ENCODE measurements at places on chromosomes 6 and 20.

GRCh38 chr6:136788069-136788902, 4.0 kb downstream of the MAP3K5 start:
- no peak for DNase-seq

GRCh38 chr6:139839506-139840156, 465.2 kb upstream of the CITED2 start:
- DNase-seq = no peak

GRCh38 chr6:111201244-111201554, 113.9 kb downstream of the SLC16A10 start:
- DNase-seq = no peak

- DNase-seq = no peak
These were observed 32.9 kb downstream of the PGM3 start for GRCh38 chr6:83160167-83160566.

DNA sequence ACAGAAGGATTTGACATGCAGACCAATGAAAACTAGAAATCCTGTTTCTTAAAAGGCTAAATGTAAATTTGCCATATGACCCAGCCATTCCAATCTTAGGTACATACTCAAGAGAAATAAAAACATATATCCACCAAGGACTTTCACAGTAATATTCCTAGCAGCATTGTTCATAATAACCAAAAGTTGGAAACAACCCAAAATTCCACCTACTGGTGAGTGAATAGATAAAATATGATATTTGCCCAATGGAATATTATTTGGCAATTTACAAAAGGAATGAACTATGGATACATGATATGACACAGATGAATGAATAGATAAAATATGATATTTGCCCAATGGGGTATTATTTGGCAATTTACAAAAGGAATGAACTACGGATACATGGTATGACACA, 22.7 kb downstream of the MTCL3 start:
- DNase-seq = no peak

- DNase-seq = no peak
These were observed 41.9 kb downstream of the TTI1 start for GRCh38 chr20:37991157-37991866.

GRCh38 chr6:165605182-165605875, 57.7 kb downstream of the PDE10A start:
- no peak for DNase-seq

GRCh38 chr20:44644230-44644617, 7.3 kb downstream of the ADA start:
- DNase-seq = no peak

- no peak for DNase-seq
These were observed 52.1 kb upstream of the DUSP22 start for GRCh38 chr6:240151-240550.

DNA sequence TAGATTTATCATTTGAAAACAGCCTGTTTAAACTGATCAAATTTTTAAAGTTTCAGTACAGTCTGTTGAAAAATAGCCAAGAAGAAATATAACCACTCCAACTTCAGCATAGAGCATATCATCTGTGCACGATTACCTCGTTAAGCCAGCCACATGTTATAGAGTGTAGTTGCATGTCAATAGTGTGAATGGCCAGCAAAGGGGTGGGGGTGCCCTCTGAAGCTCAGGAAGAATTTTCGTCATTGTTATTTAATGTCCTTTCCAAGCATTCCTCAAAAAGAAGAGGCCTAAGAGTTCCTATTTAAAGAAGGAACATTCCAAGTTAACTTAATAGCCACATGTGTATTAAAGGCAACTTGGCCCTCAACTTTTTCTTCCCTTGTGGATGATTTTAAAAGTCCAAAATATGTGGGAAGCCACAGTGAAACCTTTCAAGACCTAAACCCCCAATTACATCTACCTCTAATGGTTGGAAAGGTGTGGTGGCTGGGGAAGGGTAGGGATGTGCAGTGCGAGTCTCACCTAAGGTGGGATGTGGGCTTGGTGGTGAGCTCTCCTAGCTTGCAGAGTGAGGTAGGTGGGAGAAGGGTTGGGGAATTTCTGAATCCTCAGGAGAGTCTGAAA, 1.8 kb upstream of the CCN2 start:
- DNase-seq = no peak

- DNase-seq = no peak
These were observed 18.8 kb downstream of the PLCB4 start for GRCh38 chr20:9087531-9088217.

DNA sequence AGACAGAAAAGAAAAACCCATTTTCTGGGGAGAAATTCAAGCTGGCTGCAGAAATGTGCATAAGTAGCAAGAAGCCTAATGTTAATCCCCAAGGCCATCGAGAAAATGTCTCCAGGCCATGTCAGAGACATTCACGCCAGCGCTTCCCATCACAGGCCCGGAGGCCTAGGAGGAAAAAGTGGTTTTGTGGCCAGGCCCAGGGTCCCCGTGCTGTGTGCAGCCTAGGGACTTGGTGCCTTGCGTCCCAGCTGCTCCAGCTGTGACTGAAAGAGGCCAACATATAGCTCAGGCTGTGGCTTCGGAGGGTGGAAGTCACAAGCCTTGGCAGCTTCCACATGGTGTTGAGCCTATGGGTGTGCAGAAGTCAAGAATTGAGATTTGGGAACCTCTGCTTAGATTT, 10.9 kb downstream of the IFNGR1 start:
- DNase-seq = no peak

- DNase-seq = no peak
These were observed 209.6 kb downstream of the CDH26 start for GRCh38 chr20:60167812-60168211.

DNA sequence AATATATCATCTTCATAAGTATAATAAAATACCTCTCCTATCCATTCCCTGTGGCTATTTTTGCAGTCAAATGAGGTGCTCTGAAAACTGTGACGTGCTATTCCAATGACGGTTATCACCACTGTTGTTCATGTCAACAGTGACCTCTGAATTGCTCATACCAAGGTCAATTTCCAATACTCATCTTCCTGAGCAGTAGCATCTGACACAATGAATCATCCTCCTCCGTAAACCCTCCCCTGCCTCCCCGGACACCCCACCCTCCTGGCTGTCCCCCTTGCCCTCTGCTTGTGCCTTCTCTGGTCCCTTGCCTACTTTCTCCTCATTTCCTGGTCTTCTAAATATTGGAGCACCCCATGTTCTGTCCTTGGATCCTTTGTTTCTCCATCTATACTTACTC, 77.7 kb upstream of the SLC22A23 start:
- DNase-seq = no peak

DNA sequence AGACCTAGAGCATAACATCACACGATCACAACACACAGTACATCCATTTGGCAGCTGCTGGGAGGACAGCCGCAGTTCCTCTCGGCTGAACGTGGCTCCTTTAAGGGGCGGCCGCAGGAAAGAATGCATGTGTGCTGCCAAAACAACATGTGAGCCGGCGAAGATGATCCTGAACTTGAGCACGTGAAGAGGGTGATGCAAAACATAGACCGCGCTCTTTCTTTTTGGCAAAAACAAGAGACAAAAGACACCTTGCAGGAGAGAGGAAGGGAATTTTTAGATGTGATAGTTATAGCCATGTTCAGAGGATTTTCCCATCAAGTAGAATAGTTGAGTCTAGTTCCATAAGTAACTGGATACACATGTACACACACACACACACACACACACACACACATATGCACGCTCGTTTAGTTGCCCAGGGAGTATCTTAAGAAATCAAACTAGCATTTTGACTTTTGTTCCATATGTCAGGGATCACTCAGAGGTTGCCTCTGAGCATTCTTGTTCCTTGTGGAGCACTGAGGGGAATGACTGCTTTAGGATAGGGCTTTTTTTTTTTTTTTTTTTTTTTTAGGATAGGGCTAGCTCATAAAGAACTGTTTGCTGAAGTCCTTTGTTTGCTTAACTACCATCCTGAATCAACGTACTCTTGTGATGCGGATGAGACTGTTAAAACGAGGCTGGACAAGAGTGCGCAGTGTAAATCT, 21.7 kb upstream of the RANBP9 start:
- DNase-seq = no peak

GRCh38 chr20:5670874-5671273, 79.3 kb upstream of the SHLD1 start:
- DNase-seq = no peak

GRCh38 chr6:66731310-66731709, 1024.3 kb upstream of the EYS start:
- DNase-seq = no peak

DNA sequence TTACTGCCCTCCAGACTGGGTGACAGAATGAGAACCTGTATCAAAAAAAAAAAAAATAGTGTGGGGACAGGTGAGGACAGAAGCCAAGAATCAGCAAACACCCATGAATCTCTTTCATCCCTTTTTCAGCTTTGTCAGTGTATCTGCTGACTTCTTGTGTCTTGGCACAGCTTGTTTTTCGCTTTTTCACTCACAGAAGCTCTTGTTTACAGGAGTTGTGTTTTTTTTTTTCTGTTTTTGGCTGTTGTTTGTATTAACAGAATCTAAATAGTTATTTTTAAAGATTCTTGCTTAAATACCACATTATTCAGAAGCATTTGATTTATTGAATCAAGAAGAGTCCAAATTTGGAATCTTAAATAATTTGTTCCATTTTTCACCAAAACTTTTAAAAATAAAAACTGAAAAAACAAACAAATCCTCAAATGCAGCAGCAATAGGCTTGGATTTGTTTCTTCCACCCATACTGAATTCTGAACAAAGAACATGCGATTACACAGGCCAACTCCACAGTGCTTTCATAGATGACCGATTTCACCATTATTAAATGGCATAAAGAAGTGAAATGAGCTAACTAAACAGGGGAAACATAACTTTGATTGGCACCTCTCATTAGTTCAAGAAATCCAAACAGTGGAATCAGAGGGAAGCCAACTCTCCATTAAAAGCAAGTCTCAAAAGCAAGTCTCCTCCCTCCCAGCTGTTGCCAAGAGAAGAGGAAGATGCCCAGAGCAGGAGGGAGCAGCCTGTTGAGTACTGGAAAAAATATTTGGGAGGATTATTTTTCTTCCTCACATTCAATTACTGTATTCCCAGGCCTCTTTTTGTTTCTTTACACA, 27.2 kb upstream of the GPR63 start:
- DNase-seq = no peak

GRCh38 chr6:142416179-142416578, 114.4 kb downstream of the ADGRG6 start:
- no peak for DNase-seq

GRCh38 chr6:122116119-122116834, 283.2 kb upstream of the HSF2 start:
- DNase-seq = no peak

GRCh38 chr6:17349427-17349826, 44.0 kb upstream of the CAP2 start:
- no peak for DNase-seq

DNA sequence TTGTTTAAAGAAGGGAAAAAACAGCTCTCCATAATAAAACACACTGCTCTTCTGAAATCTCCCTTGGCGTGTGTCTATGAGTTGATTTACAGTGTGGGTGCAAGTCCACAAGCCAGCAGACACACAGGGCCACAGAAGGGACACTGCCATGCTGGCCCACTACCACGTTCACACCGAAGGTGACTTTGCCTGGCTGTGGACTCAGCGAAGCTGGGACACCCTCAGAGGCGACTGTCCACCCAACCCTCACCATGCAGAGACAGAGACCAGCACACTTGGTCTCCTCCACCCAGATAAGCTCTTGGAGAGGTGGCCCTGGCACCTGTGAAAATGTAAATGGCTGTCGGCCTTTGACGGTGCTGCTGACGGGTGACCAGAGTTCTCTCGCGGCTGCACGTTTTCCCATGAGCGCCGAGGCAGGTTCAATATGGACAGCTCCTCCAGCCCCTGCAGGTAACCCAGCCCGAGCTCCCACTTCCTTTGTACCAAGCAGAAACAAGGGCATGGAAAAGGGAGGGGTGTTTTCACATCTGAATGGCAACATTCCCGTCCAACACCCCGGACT, 78.0 kb downstream of the YTHDF1 start:
- DNase-seq = no peak

- no peak for DNase-seq
These were observed 125.8 kb downstream of the LY86 start for GRCh38 chr6:6714118-6714897.

GRCh38 chr6:29777310-29777709, 50.3 kb upstream of the HLA-G start:
- DNase-seq = no peak

DNA sequence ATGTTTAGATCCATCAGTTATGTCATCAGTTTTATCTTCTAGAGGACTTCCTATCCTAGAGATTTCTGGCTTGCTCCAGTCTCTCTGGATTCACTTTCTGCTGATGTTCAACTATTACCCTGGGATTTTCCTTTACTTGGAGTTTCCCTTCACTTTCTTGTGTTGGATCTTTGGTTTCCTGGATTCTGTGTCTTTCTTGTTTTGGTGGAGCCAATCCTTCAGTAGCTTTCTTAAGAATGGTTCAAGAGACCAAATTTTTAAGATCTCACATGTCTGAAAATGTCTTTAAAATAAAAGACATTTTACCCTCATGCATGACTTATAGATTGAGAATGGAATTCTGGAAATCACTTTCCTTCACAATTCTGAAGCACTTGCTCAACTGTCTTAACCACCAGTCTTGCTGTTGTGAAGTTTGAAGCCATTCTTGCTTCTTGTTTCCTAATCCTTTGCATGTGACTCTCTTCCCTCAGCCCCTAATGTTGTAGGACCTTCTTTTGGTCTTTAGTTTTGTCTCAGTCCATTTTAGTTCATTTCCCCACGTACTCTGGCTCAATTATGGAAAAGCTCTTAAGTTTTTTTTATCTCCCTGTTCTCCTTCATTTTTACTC, 87.9 kb downstream of the ARID1B start:
- no peak for DNase-seq

GRCh38 chr6:5471044-5471443, 209.7 kb downstream of the FARS2 start:
- DNase-seq = peak; percentile 56

DNA sequence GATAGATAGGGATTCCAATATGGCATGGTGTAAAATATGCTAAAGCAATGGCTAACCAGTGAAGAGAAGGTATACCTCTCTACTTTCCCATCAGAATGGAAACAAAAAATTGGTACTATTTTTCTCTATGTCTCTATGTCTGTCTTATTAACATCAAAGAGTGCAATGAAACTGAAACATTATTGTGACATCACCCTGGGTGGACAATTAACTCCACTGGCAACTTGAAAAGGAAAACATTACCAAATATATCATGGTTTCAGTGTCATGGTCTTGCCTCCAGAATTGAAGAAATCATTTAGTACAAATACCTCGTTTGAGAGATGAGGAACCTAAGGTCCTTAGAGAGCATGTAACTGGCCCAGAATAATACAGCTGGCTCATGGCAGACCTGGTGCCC, 1132.5 kb upstream of the MAP3K7 start:
- DNase-seq = no peak

GRCh38 chr6:150549674-150550101, 50.0 kb upstream of the PLEKHG1 start:
- no peak for DNase-seq

DNA sequence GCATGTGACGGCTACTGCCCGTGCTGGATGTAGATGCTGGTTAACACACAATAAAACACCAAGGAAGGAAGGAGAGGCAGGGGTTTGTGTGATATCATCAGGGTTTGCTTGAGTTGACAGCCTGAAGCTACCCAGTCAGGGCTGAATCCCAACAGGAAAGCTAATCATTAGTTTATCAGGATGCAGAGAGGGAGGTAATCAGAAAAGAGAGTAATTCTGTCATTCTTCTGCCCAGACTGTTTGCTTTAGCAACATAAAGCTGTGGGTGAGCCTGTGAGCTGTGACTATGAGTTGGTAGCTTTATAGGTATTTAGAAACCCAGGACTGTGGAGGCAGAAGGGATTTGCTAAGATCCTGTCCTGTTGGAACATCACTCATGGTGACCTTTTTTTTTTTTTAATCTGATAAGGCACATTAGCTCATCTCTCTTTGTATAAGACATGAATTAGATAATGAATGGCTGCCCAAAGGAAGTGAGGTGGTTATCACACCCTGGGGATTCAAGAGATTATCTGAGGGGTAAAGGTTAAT, 79.3 kb downstream of the CAP2 start:
- DNase-seq = no peak
